ENCODE measurements at places on chromosomes 3 and 15.

GRCh38 chr3:29515451-29515850 lies 234.6 kb downstream of the RBMS3 start:
- no peak for DNase-seq

DNA sequence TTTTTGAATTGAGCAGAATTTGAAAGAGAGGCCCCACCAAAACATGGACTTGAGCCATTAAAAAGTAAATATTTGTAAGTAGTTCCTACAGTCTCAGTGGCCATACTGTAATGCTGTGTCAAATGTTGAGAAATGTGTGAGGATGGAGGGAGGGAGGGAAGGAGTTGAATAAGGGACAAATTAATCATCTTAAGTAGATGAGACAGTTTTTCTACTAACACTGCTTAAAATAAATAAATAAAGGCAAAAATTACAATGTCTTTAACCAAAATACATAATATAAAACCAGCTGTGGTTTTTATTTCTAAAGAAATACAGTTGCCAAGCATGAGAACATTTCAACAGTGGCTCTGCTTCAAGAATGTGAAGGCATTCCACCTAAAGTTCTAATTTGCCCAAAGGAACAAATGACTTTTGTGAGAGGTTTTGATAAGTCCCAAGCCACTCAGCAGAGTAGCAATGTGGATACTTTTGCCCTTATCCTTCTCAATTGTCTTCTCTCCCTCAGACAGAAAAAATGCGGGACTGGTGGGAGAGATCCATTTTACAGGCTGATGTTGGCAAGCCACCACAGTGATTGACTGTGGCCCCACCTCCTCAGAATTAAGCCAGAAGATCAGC lies 427.0 kb upstream of the RARB start:
- no peak for DNase-seq

DNA sequence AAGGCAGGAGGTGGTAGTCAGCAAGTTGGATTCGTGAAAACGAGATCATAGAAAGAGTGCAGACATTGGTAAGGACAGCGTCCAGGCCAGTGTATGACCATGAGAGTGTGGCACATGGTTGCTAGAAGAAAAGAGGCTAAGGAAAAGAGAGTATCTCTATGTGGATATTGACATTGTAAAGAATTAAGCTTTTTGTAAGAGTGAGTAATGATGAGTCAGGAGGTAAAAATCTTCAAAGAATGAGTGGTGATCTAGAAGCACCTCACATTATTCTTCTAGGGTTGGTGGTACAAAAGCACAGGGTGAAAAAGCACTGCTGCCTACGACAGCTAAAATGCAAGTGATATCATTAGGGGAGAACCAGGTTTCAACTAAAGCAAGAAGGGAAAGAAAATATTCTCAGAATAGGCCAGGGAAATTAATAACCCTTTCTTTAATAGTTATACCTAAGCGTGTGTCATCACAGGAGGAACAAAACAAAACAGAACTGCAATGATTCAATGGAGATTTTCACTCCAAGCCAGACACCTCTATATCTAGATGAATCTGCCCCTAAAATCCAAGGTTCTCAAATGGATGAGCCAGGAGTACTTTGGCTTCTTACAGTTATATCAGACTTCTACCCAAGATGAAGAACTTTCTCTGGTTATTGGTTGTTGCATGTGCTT lies 884.7 kb downstream of the NAALADL2 start:
- no peak for DNase-seq

GRCh38 chr3:126464494-126464893 lies 11.2 kb downstream of the ZXDC start:
- DNase-seq: no peak

DNA sequence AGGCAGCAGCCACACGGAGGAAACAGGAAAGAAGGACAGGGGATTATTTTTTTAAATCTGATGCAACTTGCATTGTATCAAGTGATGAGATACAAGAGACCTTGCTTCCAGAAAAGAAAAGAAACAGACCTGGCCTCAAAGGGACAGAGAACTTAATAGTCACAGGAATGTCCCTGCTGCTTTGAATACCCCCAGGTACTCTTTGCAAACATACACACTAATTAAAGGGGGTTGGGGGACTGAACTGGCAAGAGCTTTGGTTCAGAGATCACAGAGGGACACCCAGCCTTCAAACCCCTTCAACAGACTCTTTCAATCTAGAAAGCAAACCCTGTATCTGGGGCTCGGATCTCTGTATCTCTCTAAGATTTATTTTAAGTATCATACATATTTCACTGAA lies 18.0 kb downstream of the TNIK start:
- DNase-seq: no peak

DNA sequence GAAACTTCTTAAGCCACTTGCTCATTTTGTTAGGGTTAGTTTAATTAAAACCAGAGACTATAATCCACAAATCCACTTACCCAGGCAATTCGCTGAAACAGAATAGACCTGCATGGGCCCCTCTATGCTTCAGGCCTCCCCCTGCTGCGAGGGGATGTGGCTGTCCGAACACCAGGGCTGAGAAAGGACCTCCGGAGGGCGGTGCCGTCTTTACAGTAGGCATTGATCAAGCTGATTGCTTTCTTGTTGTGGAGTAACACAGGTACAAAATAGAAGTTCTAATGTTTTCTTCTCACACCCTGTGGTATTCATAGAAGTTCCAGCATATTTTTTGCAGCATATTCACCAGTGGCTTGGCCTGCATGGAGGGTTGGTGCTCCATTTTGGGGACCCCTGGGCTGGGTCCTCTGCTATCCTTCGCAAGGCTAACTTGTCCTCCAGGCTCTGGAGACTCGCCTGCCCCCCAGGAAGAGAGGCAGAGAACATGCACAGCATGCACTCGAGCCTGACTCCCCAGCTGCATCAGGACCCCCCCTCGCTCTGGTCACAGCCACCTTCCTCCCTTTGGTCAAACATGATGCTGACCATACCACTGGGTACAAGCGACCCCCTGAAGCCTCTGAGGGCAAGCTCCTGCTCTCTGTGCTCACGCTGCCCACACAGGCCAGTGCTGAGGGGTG lies 55.3 kb downstream of the TPRA1 start:
- no peak for DNase-seq

GRCh38 chr15:45674677-45675076 lies 39.8 kb downstream of the SQOR start:
- DNase-seq: no peak

- no peak for DNase-seq
Measured at GRCh38 chr3:77271306-77271705, 231.4 kb downstream of the ROBO2 start.

GRCh38 chr15:73001840-73002239 lies 50.4 kb upstream of the NEO1 start:
- no peak for DNase-seq

DNA sequence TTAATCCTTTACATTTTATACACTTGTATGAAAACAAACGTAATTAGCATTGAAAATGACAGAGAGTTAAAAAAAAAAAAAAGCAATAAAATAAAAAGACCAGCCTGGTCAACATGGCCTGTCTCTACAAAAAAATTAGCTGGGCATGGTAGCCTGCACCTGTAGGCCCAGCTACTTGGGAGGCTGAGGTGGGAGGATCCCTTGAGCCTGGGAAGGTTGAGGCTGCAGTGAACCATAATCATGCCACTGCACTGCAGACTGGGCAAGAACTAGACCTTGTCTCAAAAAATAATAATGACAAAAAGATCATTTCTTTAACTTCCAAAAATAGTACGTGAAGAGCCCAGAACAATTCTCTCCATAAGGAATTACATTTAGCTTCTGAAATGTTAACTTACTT lies 1.9 kb downstream of the SSR3 start:
- no peak for DNase-seq

DNA sequence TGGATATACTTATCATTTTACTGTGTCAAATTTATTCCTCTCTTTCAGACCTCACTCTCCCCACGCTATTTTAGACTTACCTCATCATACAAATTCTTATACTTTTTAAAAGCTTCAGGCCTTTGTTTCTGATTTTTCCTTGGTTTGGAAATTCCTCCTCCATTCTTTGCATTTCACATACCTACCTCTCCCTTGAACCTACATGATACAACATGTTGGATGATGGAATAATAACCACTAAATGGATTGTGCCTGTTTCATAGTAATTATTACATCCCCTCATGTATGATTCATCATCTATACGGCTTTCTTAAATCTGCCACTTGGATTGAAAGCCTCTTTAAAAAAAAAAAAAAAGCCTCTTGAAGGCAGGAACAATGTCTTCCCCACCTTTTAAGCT lies 24.6 kb downstream of the TRIP4 start:
- no peak for DNase-seq

DNA sequence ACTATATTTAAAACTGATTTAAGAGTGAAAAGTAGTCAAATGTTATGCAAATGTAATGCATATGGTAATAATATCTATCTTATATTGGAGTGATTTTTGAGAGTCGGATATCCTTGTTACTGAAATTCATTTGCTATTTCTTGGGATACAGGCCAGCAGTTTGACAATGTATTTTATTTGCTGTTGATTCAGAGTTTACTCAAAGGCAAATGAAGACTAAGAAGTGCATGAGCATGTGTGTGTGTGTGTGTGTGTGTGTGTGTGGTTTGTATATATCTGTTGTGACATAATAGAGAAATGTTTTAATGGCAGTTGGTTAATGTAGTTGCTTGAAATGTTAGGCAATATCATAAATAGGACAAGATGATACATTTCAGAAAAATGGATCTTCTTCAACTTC lies 39.0 kb downstream of the UNC13C start:
- no peak for DNase-seq

DNA sequence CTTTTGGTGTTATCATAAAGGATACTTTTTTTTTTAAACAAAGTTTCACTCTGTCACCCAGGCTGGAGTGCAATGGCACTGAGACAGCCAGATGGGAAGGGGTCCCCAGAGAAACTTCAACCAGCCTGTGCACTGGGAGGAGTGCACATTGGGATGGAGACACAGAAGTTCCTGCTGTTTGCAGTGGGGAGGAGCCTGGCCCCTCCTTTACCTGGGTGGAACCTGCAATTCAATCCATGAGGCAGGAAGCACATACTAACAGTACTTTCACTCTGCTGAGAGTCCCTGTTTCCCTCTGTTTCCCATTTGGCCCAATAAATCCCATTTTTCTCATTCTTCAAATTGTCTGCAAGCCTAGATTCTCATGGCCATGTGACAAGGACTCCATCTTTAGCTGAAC lies 42.3 kb upstream of the LHFPL4 start:
- DNase-seq: no peak

DNA sequence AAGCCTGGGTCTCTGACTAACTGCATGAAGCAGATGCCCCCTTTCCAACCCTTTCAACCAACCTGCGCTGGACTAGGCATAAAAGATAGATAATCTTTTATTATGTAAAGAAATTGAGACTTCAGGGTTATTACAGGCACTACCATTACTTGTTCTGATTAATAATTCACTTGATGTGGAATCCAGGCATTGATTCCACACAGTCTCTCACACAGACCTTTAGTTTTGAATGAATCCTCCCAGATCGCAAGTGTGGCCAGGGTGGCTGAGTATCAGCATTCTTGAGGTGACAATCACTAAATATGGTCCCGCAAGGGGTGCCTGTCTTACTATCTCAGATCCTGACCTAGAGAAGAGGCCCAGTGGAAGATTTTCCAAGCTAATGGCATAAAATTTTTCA lies 368.9 kb upstream of the ONECUT1 start:
- no peak for DNase-seq

DNA sequence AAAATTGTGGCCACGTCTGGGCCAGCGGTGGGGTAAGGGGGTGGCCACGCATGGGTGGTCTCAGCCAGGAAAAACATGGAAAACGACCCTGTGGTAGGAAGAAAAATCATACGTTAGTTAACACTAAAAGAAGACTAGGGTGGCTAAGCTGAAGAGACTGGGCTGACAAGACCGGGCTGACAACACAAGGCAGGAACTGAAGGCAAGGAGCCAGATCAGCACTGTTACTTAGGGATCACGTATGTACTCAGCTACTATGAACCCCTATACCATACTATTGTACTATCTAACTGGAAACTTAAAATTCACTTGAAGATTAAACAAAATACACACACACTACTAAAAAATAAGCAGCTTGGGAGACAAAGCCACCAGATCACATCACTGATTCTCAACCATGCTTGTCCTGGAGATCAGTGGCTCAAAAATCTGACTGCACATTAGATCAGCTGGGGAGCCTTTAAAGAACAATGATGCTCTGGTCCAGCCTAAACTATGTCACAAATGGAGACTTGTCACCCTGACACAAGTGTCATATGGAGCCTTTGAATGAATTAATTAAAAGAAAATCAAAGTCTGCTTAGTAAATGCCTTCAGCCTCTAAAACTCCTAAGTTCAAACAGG lies 442.2 kb downstream of the SHQ1 start:
- DNase-seq: no peak

DNA sequence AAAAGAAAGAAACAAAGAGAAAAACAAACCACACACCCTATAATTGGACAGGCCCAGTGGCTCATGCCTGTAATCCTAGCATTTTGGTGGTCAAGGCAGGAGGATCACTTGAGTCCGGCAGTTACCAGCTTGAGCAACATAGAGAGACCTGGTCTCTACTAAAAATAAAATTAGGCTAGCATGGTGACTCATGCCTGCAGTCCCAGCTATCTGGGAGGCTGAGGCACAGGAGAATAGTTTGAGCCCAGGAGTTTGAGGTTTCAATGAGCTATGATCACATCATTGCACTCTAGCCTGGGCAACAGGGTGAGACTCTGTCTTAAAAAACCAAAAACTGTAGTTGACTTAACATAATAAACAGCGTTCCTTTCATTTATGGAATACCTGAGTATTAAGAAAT lies 72.3 kb upstream of the ST3GAL6 start:
- no peak for DNase-seq

GRCh38 chr3:66411961-66412887 lies 88.6 kb downstream of the LRIG1 start:
- DNase-seq: no peak

DNA sequence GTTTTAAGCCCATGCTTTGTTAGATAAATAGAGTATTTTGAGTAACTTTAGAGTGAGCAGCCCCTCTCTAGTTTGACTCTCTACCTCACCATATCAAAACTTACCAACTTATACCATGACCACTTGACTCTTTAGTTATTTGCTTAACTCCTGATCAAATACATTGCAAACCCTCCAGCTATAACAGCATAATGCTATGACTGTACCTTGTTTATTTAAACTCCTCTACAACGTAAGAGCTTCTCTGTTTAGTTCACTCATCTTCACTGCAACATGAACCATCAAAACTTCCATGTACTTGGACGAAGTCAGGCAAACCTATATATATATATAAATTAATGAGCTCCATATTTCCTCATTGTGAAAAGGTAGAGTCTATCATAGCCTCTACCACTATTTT lies 218.2 kb downstream of the DPH6 start:
- no peak for DNase-seq

DNA sequence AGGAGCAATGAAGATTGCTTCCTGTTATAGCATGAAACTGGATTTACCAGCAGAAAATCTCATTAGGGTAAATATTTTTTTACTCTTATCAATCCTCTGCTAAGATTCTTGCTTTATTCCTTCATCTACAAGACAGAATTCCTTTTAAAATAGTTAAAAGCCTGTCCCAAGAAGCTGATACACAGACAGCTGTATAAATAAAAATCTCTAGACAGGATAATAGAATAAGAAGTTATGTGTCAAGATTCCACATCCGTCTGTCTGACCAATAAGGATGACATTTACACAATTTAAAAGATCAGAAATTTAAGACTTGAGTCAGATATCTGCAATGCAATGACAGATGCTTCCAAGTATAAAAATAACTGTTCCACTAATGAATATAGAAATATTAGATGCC lies 57.6 kb downstream of the SSR3 start:
- DNase-seq: no peak
